Activated T-cell treated with anti-CD3 and anti-CD28 coated beads, Interleukin-2, amount 50 U/mL, for 4 hours (primary cell): ENCODE measurements at places on chromosomes 7 and 10. TPM values are rescaled to one million over a fixed set of nuclear protein-coding genes. Genes with fewer than 3 reads are reported as not detected.
A peak's percentile ranks its signal among the peaks of the same experiment; 100 is the strongest.

DNA sequence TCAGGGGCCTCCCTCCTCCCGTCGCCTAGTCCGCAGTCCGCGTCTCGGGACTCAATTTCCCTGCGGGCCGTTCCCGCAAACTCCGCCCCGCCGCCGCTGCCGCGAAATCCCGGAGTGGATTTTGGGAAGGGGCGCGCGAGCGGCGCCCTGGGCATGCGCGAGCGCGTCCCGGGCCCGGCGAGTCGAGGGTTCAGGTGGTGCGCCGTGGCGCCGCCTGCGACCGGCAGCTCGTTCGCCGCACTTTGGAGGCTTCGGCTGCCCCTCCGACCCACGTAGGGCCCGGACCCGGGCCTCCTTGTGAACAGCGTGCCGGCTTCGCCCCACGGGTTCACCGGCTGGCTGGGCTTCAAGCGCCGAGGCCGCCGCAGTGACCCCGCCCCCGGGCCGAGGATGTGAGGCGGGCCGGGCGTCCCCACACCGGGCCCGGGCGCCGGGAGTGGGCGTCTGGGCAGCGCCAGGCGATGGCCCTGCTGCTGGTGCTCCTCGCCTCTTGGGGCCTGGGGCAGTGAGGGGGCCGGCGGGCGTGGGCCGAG lies at the start of gene PLEKHA8:
TSS of gene PLEKHA8 (plus strand) at position 197 of the 533 bp plus-strand sequence. CDS start 351 bp downstream, outside the sequence.
- DNase-seq = peak; percentile 82

DNA sequence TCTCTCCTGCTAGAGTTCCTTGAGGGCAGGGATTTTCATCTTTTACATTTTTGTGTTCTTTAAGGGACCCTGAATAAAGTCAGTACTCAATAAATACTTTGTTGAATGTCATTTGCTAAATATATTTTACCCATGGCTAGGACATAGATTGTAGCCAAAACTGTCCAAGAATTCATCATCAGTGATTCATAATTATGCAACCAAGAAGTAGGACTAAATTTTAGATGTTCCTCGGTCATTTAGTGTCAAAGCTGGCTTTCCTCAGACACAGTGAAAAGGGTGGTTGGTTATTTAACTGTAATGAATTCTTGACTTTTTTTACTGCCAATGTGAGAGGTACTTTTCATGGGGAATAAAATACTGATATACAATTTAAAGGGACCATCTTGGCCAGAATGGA lies 3.3 kb downstream of the NUDT13 start:
- no peak for DNase-seq

- no peak for DNase-seq
Observed at GRCh38 chr7:4140933-4141332, 541.2 kb upstream of the FOXK1 start.

DNA sequence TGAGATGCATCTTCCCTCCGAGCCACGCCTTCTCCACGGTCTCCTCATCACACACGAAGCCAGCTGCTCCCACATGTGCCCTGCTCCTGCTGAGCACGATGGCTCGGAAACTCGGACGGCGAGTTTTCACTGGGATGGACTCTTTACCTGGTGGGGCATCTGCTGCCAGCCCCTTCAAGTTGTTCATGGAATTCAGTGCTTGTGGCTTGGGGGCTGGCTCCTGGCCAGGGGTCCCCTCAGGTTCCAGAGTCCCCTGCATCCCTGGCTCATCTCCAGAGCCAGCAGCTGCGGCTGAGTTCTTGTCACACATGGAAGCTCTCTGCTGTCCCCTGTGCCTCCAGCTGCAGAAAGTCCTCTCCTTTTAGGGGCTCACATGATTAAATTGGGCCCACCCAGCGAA lies 654.0 kb downstream of the SDK1 start:
- DNase-seq = no peak

GRCh38 chr7:37173670-37174069 lies 275.0 kb downstream of the ELMO1 start:
- no peak for DNase-seq

- DNase-seq = no peak
Observed at GRCh38 chr10:97153270-97153850, 32.4 kb downstream of the SLIT1 start.

DNA sequence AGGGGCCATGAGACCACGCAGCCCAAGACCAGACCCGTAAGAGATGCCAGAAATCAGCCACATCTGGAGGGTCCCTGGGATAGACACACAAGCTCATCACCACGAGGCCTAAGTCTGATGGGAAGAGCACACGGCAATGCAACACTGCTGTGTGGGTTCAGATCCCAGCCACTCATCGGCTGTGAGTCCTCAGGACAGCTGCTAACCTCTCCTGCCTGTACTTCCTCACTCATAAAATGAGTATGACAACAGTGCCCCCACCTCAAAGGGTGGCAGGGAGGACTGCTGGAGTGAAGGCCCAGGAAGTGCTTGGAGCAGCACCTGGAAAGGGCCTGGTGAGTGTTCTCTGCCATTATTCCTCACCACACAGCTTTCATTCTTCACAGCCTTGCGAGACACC lies 60.9 kb downstream of the MAD1L1 start:
- DNase-seq = no peak

DNA sequence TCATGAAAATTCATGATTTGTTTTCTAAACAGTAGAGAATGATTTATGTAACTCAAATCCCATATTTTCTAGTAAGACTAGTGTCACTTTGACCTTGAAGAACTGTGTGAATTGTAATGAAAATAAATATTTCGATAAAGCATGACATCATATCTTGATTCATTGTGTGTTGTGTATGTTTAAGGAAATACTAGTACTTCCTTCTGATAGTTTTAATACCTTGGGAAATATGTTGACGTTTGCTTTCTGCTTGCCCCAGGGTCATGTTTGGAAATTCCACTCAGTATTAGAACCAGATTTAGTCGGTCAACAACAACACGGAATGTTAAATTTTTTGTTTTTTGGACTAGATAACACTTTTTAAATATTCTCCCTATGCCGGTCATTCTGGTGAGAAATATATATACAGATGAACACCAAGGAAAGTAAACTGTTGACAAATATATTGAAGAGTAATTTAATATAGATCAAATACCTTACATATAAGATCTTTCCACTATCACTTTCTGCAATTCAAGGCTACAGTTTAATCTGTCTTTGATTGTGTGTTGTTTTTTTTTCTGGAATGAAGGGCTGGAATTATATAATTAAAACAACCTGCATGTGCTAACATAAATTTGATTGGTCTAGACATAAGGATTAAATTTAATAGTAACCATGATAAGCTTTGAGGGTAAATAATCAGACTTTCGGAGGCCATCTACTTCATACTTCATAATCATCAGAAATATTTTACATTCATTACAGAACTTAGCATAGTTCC lies 126.2 kb downstream of the MDFIC start:
- no peak for DNase-seq

- DNase-seq = no peak
Observed at GRCh38 chr7:157612009-157612663, 275.3 kb downstream of the DNAJB6 start.

DNA sequence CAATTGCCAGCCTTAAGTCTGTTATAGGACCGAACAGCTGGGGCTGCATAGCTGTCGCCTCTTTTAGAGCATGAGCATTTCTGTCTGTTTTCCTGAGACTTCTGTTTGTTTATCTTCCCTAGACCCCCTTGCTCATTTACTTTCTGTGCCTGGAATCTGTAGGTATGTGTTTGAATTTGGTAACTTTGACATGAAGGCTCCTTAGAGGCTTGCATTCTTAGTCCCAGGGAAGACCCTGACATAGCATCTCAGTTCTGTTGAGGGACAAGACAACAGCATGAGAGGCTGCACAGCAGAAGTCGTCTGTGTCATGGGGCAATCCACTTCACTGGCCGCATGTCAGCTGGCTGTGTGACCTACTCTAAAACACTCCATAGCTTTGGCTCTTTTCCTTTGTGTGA lies 58.7 kb downstream of the KLHDC10 start:
- no peak for DNase-seq

DNA sequence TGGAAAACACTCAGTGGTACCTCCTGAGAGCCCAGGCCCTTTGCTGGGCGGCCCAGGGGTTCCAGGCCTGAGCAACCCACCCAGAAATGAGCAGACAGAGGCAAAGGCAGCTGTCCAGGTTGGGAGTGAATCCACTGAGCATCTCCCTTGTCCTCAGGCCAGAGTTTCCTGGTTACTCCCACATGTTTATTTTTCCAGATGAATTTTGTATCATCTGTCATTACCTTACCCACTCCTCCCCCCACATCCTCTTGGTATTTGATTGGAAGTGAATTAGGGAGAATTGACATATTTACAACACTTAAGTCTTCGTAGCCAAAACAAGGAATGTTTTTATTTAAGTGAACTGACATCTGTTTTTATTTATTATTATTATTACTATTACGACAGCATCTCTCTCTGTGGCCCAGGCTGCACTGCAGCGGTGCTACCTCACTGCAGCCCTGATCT lies 13.2 kb upstream of the LMBR1 start:
- DNase-seq = no peak

DNA sequence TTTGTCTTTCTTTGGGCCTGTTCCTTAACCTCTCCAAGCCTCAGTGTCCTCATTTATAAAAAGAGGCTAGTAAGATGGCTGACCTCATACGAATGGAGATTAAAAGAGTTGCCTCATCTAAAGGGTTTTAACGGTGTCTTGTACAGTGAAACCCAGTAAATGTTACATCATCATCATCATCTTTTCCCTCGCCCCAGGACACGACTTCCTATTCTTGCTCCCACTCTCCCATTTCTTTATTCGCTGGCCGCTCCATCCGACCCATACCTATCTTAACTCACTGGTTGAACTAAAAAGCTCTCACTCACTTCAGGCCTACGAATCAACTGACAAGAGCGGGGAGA lies 554 bp downstream of the FRA10AC1 start:
- DNase-seq = no peak

- DNase-seq = no peak
Observed at GRCh38 chr10:54363390-54363789, 437.6 kb downstream of the PCDH15 start.

DNA sequence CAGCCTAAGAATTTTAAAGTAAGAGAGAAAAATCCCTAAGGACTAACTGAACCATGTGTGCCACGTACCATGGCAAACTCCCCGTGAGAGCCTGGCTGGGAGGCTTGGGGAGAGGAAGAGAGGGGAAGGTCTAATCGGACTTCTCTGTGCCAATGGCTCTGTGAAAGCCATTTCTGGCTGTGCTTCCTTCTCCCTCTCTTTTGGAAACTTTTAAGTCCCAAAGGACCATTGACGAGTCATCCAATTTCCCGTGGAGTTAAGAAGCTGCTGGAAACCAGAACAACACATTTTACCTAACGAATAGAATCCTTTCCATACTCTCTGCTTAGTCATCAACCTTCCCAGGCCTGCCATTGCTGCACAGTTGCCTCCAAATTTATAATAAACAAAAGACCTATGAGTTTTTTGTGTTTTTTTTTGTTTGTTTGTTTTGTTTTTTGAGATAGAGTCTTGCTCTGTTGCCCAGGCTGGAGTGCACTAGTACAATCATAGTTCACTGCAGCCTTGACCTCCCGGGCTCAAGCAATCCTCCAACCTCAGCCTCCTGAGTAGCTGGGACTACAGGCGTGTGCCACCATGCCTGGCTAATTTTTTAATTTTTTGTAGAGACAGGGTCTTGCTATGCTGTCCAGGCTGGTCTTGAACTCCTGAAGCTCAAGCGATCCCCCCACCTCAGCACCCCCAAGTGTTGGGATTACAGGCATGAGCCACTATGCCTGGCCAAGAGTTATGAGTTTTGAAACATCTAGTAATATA lies 13.2 kb downstream of the LAMB1 start:
- no peak for DNase-seq

- DNase-seq = no peak
Observed at GRCh38 chr7:46545790-46546189, 624.7 kb upstream of the IGFBP3 start.

- DNase-seq = no peak
Observed at GRCh38 chr7:148515728-148516695, 74.6 kb upstream of the C7orf33 start.

DNA sequence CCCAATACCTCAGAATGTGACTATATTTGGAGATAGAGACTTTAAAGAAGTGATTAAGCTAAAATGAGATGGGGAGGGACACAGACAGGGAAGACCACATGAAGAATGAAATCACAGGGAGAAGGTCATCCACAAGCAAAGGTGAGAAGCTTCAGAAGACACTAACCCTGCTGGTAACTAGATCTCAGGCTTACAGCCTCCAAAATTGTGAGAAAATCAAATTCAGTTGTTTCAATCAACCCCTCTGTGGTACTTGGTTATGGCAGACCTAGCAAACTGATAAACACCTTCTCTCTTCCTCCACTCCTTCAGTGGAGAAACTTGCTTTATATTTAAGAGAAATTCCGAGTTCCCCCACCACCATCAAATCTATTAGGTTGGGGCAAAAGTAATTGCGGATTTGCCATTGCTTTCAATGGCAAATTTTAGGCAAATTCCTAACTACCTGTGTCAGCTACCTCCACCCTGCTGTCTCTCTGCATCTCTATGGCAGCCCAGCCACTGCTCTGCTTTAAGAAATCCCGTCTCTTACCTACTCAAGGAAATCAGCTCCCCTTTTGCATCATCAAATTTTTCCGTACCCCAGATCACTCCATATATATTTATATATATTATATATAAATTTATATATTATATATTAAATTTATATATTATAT lies 38.2 kb downstream of the SEMA3E start:
- no peak for DNase-seq

DNA sequence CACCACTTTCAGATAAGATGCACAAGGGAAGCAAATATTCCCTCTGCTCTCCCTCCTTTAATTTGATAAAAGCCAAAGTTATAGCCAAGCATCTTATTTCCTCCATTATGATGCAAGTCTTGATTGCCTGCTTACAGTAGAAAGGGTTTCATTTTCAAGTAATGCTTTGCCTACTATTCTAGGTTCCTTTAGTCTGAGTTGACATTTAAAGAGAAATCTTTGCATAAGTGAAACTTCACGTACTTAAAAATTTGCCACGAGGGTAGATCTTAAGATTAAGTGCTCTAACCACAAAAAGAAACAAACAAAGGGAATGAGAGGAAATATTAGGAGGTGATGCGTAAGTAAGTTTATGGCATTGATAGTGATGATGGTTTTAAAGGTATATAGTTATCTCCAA lies 78.1 kb upstream of the VWDE start:
- DNase-seq = no peak

GRCh38 chr10:125641398-125641797 lies 41.6 kb downstream of the TEX36 start:
- DNase-seq = no peak

RARRES2 gene
- total RNA-seq = 1.2 TPM

CC2D2B gene
- not detected for total RNA-seq

WDR86 gene
- 0.37 TPM for total RNA-seq

RBP3 gene
- total RNA-seq = not detected

THSD7A gene
- not detected for total RNA-seq

MNX1 gene
- not detected for total RNA-seq

GTF2IRD2 gene
- total RNA-seq = 4.4 TPM

ZNF32 gene
- total RNA-seq = 17.8 TPM

IFIT1B gene
- not detected for total RNA-seq

KCND2 gene
- total RNA-seq = not detected
